Inflammatory macrophage (primary cell): ENCODE measurements at places on chromosomes 7 and 10.

- no peak for DNase-seq
These were observed 153.7 kb downstream of the GLI3 start for GRCh38 chr7:42083284-42083683.

DNA sequence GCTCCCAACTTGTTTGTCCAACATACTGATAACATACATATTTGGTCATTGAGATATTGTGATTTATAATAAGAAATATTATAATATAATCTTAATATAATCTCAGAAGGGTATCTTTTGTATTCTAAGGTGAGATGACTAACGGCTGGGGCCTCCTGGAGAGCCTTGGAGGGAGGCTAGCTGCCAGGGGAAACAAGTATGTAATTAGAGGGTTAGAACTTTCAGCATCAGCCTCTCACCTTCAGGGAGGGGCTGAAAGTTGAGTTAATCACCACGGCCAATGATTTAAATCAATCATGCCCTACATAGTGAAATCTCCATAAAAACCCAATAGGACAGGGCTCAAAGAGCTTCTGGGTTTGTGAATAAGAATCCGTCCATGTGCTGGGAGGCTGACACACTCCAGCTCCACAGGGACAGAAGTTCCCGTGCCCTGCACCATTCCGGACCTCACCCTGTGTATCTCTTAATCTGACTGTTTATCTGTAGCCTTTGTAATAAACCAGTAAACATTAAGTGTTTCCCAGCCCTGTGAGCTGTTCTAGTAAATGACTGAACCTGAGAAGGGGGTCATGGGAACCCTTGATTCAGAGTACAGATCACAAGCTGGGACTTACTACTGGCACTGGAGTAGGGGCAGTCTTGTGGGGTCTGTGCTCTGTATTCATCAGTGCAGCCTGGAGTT, 86.3 kb upstream of the STEAP1B start:
- DNase-seq, result no peak

GRCh38 chr10:93364966-93365365, 117.2 kb downstream of the MYOF start:
- DNase-seq, result no peak

- DNase-seq, result no peak
These were observed 160.1 kb upstream of the AOAH start for GRCh38 chr7:36884351-36884750.

DNA sequence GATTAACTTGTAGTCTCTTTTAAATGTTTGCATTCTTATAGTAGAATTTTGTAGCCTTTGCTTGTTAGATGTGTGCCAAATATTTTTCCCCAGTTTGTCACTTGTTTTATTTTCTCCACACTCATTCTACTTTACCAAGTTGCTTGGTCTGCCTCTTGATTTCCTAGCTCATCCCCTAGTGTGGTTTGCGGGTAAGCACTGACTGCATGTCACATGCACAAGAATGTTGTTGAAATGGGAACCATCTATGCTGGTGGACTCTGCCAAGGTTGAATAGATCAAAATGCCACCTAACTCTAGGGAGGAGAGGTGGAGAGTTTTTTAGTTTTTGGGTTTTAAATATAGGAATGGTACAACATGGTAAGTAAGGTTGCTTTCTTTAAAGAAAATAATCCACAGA, 47.6 kb downstream of the FZD1 start:
- no peak for DNase-seq

DNA sequence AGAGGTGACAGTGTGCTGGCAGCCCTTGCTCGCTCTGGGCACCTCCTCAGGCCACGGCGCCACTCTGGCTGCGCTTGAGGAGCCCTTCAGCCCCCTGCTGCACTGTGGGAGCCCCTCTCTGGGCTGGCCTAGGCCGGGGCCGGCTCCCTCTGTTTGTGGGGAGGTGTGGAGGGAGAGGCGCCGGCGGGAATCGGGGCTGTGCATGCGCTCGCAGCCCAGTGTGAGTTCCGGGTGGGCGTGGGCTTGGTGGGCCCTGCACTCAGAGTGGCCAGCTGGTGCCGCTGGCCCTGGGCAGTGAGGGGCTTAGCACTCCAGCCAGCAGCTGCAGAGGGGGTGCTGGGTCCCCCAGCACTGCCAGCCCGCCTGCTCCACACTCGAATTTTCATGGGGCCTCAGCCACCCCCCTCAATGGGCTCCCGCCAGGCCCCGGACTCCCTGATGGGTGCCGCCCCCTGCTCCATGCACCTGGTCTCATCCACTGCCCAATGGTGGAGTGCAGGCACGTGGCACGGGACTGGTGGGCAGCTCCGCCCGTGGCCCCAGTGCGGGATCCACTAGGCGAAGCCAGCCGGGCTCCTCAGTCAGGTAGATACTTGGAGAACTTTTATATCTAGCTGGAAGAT, 96.7 kb upstream of the BET1 start:
- DNase-seq, result no peak
